Stimulated activated CD4-positive, alpha-beta T cell treated with anti-CD3 and anti-CD28 coated beads, TNF-alpha, amount 100 ng/mL, for 4 hours (primary cell): ENCODE measurements at places on chromosomes 5 and 9.

GRCh38 chr5:160324886-160325285 lies 12.5 kb upstream of the CCNJL start:
- DNase-seq, result no peak

DNA sequence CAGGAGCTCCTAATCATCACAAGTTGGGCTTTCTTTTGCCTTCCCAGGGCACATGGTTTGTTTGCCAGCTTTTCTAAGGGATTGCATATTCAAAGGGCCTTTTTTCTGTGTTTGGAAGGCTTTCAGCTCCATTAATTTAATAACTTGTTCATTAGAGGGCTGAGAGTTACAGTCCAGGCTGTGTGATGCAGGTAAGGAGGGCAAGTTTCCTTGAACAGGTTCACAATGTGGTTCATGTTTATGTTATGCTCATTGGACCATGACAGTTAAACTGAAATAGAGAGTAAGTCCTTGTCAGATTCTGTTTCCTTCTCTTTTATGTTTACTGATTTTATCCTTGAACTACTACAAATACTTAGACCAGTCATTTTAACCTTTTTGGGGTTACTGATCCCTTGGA lies 174.4 kb downstream of the MARCHF11 start:
- DNase-seq, result no peak

- DNase-seq, result no peak
Measured at GRCh38 chr9:6444128-6444527, 31.1 kb downstream of the UHRF2 start.

- no peak for DNase-seq
Measured at GRCh38 chr9:124490004-124490403, 17.2 kb downstream of the NR5A1 start.

GRCh38 chr5:119390404-119390803 lies 34.6 kb downstream of the TNFAIP8 start:
- no peak for DNase-seq

- no peak for DNase-seq
Measured at GRCh38 chr9:551986-552929, 289.2 kb upstream of the DMRT1 start.

GRCh38 chr5:178152491-178153444 lies 917 bp downstream of the NHP2 start:
- DNase-seq, result no peak

- no peak for DNase-seq
Measured at GRCh38 chr9:117750401-117750800, 46.2 kb downstream of the TLR4 start.

DNA sequence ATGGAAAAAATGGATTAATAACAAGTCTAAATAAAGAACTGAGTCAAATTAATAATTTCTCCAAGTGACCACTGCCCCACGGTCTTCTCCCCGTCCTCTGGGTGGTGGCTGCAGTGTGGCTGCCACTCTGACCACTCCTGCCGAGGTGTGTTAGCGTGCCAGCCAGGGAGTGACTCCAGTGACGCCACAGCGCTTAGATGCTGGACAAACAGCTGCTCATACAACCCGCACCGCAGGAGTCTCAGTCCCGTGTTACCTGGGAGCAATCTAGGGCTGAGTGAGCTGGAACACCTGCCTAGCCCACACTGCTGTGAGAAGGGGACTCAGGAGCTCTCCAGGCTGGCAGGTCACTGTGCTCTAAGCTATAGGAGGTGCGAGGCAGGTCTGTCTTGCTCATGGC lies 10.2 kb downstream of the MAPK9 start:
- no peak for DNase-seq

DNA sequence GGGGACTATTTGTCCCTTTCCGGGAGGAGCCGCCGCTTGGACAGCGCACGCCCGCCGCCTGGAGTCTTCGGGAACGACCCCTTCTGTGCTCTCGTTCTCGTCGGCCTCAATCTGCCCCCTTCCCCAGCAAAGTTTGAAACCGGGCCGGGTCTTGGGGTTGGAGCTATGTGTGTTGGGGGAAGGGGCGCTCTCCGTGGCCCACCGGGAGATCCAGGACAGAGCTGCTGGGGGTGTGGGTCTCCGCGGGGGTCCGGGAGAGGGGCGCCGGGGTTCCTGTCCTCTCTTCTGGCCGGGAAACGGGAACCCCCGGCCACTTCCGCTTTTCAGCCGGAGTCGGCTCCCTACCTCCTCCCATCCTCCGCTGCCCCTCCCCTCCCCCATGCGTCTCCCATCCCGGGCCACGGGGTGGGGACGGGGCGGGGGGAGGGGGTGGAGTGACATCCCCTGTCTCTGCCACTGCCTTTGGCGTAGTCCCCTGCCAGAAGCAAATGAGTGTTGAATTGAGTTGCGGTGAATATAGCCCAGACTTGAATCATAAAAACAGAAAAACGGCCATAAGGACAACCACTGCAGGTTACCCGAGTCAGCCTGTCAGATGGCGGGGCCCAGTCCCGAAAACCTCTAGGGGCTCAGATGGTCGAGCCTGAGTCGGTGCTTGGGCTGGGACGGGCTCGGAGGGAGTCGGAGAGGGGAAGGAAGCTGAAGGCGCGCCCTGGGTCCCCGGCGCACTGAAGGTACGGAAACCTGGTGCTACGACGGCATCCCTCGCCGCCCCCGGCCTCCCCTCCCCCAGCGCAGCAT lies 1.1 kb downstream of the CPLX2 start:
- no peak for DNase-seq

DNA sequence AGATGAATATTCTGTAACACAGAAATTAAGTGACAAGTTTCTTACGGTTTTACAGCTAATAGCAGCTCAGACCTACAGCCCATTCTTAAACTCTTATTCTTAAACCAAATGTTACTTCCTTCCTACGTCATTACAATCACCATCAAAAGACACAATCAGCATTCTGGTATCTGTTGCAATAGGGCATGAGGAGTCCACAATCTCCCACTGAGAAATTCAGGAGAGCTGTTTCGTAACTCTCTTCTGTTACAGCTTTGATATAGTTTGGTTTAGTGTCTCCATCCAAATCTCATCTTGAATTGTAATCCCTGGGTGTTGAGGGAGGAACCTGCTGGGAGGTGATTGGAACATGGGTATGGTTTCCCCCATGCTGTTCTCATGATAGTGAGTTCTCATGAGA lies 163.4 kb downstream of the GAS1 start:
- DNase-seq, result no peak

GRCh38 chr9:21524099-21524830 lies 42.2 kb upstream of the IFNE start:
- no peak for DNase-seq

DNA sequence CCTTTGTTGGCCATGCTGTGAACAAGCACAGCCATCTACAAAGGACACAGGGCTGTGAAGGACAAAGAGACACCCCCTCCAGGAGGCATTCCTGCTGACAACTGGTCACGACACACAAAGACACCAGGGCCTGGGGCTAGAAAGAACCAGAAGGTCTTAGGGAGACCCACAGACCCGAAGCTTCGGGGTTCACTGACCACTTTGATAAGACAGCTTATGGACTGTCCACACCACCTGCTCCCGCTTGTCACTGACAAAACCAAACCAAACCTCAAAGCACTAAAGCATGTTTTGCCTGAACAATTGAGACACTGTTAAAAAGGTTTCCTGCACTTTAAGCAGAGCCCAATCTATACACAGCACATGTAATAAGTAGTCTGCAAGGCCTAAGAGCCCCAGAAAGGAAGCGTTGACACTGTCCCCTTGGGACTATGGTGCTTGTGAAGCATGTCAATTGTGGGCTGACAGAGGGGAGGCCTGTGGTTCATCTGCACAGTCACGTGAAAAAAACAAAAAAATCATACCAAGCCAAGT lies 185.0 kb downstream of the GAPVD1 start:
- no peak for DNase-seq

DNA sequence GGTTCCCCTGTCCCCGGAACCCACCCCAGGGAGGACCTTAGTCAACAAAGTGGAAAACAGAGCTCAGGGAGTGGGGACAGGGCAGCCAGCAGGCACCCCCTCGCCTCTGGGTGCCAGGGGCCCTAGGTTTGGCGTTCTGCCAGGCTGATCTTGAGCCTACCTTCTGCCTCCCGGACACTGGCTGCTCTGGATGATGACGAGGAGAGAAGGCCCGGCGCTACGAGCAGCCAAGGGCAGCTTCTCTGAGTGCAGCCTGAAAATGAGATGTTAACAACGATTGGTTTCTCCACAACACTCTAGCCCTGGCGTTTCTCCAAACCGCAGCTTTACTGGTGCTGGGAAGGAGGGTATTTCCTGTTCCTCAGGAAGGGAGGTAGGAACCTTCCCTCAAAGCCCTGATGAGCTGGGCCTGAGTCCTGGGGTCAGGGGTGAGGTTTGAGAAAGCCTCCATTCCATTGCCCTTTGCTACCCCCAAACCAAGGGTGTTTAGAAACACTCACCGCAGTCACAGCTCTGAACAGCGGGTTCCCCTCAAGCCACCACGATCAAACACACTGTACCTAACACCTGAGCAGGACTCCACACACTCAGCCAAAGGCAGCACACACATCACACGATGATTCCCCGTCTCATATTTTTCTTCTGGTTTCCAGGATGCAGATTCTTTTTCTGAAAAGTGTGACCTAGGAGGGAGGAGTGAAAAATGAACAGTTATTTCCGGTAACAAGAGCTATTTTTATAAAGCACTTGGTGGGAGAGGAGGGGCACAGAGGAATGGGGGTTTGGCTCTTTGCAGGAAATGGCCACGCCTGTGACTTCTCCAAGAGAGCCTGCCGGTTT lies at the start of gene STING1:
Gene STING1, minus strand, starts transcription at position 709 of the 840 bp plus-strand sequence. CDS start 1,054 bp downstream, outside the sequence.
- no peak for DNase-seq

GRCh38 chr5:143985832-143986515 lies 174.0 kb downstream of the HMHB1 start:
- DNase-seq, result no peak

GRCh38 chr5:171840066-171840465 lies 54.4 kb downstream of the SMIM23 start:
- no peak for DNase-seq

GRCh38 chr5:17154211-17154996 lies 63.0 kb upstream of the BASP1 start:
- no peak for DNase-seq

DNA sequence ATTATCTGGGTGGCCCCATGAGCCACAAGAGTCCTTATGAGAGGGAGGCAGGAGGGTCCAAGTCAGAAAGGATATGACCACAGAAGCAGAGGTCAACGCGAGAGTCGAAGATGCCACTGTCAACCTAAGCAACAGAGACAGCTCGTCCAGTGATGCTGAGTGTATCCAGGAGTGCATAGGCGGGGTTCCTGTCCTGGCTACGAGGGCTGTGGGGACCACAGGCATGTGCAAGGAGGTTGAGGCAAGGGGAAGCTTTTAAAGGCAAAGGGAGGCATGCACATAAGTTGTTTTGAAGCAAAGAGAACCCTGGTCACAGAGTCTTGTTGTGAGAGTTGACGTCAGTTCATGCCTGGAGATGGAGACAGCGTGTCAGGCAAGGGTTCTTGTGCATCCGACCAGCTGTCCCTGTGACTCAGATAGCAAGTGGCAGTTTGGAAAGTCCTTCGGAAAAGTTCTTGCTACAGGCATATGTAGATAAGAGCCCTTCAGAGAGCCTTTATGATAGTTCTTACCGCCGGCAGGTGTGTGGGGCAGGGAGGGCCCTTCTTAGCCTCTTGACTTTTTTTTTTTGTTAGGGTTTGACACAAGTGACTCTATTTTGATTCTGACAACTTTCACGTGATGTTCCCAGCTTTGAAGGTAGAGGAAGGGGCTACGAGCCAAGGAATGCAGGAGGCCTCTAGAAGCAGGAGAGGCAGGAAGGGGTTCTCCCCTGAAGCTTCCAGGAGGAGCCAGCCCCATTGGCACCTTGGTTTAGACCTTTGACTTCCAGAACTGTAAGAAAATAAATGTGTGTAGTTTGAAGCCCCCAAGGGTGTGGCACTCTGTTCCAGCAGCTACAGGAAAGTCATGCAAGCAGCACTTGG lies 66.0 kb upstream of the FCN1 start:
- DNase-seq, result no peak

GRCh38 chr5:33806738-33807442 lies 84.9 kb downstream of the ADAMTS12 start:
- DNase-seq, result no peak

DNA sequence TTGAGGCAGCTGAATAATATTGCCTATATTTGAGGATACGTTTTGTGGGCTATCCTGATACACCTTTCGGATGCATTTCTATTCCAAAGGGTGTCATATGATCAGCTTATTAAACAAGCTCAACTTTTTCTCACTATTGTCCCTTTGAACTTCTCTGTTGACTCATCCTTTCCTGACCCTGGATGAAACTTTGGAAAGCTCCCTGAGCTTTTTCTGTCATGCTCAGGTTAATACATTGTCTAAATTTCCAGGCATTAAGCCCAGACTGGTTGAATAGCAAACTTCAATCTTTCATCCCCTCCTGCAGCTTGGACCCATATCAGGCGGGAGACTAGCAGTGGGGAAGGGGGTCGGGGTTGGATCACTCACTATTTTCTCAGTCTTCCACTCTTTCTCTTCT lies 104.9 kb upstream of the PTPN3 start:
- no peak for DNase-seq

GRCh38 chr5:37836592-37837413 lies 3.0 kb downstream of the GDNF start:
- no peak for DNase-seq

GRCh38 chr5:39093352-39093751 lies 19.2 kb upstream of the RICTOR start:
- no peak for DNase-seq

DNA sequence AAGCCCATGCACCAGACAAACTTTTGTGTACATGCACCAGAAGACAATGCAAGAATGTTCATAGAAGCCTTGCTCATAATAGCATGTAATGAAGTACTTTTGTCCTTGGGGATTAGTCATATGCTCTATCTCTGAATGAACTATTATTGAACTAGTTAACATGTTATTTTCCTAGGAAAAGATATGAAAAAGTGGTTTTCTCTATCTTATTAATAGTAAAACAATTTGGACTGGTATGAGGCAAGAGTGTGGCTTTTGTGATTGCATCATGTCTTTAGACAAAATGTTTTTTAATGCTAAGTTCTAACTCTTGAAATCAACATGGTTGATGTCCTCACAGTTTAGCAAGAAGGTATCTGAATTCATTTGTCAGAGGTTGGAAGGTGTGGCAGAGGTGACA lies 55.7 kb upstream of the SPDL1 start:
- DNase-seq, result no peak

GRCh38 chr5:141825791-141826560 lies 52.2 kb downstream of the PCDH1 start:
- no peak for DNase-seq

GRCh38 chr9:136960212-136960937 lies 8.3 kb downstream of the LCN12 start:
- no peak for DNase-seq

- no peak for DNase-seq
Measured at GRCh38 chr9:106964329-106964728, 101.4 kb downstream of the ZNF462 start.

GRCh38 chr5:65261499-65261898 lies 220.2 kb downstream of the ADAMTS6 start:
- no peak for DNase-seq

- DNase-seq, result no peak
Measured at GRCh38 chr5:33470544-33470943, 29.8 kb downstream of the TARS1 start.

DNA sequence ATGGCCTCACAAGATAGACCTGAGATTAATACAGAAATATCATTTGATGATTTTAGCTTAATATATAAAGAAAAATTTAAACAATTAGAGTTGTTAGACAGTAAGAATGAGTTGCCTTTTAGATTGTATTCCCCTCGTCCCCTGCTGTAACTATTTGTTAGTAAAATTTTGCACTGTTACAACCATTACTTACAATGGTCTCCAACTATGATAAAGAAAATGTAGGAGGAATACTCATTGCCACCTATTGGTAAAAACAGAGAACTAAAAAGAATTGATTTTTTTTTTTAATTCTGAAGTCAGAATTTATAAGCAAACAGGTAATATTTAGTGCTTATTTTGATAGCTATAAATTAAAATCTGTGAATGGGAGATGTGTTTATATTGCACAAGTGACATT lies 937.6 kb downstream of the TLE4 start:
- DNase-seq, result no peak
